ENCODE measurements at places on chromosomes 6 and 20.

DNA sequence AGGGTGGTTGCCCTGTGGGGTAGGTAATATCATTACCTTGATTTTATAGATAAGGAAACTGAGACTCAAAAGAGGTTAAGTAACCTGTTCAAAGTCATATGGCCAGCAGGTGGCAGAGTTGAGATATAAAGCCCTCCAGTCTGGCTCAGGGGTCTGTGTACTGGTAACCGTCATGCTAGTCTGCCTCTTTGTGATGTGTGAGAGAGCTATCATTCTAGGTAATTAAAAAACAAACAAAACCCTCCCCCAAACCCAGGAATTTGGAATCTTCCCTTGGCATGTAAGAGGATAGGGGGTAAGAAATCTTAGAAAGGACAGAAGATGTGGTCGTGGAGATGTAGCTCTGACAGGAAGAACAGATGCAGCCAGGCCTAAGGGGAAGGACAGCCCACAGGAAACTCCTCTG, 206.0 kb downstream of the CDC5L start:
- DNase-seq, result peak; percentile 77

GRCh38 chr6:71531841-71532240, 243.2 kb downstream of the OGFRL1 start:
- DNase-seq, result no peak

DNA sequence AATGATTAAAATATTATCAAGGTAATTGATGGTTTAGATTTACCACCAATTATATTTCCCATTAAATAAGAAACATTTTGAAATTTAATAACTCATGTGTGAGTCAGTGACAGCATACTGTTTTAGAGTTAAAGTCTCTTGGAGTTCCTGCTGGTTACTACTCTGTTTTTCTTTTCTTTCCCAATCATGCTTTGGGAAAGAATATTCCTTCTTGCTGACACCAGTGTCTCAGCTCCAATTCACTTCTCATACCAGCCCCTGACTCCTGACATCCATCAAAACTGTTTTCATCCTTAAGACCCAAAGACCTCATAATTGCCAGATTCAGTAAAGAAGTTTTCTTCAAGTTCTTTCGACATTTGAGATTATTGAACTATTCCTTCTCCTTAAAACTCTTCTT, 50.3 kb downstream of the AIG1 start:
- DNase-seq, result peak; percentile 31

- no peak for DNase-seq
These were observed 16.7 kb upstream of the ZFAND3 start for GRCh38 chr6:37802810-37803209.

GRCh38 chr6:154500769-154501577, 9.5 kb downstream of the CNKSR3 start:
- DNase-seq, result no peak

All from EH (cell line).